EL (cell line): ENCODE measurements at places on chromosomes 13 and 19.
A peak's percentile ranks its signal among the peaks of the same experiment; 100 is the strongest.

- DNase-seq, result peak; percentile 12
Observed at GRCh38 chr19:46201454-46202310, 27.9 kb upstream of the IGFL1 start.

DNA sequence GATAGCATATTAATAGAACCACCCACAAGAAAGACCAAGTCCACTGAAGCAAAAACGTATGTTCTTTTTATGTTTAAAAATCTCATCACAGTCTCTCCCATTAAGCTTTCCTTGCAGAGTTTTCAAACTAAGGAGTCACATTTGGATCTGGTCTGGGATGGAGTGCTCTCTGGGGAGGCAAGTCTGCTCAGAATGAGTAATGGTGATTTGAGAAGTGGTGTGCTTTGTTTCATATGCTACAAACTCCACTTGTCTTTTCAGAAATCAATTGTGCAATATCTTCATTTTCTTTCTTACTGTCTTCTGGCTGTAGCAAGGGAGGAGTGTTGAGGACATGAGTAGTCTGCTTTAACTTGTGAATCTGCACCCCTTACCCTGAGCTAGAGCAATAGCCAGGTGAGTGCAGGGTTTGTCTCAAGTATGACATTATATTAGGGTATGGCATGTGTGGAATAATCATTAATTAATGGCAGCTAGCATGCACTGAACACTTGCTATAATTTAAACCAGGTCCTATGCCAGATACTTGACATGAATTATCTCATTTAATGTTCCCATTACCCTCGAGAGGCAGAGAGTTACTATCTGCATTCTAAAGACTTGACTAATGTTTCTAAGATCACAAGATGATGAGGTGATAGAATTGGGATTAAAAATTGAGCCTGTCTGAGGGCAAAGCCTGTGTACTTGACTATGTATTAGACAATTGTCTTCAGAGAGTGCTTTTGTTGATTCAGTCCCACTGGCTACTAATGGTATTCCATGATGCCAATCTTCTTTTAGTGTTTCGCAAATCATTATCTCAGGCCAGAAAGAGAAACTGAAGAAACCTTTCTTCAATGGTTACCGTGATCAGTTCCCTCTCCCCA lies 171.8 kb downstream of the GPC6 start:
- DNase-seq, result no peak

DNA sequence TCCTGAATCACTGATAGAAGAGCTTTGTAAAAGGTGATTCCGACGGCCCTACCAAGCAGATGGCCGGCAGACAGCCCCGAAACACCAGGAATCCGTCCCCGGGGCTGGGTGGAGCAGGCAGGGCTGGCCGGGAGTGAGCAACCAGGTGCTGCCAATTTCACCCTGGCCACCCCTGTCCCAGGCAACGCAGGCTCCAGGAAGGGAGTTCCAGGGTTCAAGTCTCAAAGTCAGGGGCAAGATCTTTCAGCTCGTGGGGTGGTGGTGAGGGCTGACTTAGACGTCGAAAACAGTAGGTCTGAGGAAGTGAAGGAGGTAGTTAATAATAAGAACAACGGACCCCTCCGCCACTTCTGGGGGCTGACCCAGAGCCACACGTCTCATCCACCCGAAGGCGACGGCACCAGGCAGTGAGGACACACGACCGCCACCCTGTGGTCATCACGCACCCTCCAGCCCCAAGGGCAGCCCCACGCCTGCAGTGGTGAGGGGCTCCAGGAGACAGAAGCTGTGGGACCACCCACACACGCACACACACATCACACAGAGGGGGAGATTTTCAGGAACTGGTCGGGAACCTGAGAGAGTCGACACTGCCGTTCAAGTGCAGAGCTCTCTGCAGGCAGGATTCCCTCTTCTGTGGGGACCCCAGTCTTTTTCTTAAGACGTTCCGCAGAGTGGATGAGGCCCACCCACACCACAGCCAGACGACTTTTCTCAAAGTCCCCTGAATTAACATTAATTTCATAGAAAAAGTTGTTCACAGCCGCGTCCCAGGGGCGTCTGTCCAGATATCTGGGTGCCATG lies 67.2 kb downstream of the SPACA7 start:
- no peak for DNase-seq

DNA sequence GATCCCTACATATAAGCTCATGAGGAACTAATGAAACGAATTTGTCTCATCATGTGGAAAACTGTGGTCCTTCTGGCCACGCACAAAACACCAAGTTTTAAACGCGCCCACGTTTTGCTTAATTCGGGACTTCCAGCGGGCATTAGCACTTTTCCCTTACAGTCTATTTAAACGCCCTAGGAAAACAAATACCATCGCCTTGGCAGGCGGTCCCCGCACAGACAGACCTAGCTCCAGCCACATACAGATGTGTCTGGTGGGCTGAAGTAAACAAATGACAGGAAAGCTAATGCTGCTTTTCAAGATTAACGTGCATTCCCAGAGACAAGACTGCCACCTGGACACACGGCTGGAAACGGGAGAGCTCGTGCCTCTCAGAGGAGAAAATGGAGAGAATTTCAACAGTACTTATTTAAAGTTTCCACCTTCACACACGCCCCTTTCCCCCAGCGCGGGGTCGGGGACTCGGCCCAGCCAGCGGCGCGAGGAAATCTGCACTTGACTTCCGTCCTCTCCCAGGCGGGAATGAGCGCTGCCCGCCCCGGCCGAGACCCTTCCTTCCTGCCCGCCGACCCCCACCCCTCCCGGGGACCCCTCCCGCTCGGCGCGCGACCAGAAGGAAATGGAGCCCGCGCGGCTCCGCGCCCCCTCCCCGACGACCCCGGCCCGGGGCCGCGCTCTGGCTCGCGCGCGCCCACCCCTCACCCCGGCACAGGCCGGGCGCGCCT lies 931 bp downstream of the USP12 start:
- DNase-seq, result peak; percentile 61

- peak; percentile 8 for DNase-seq
Observed at GRCh38 chr19:29326351-29326750, 113.4 kb upstream of the UQCRFS1 start.

- DNase-seq, result no peak
Observed at GRCh38 chr13:24271231-24271600, 38.2 kb upstream of the C1QTNF9 start.

DNA sequence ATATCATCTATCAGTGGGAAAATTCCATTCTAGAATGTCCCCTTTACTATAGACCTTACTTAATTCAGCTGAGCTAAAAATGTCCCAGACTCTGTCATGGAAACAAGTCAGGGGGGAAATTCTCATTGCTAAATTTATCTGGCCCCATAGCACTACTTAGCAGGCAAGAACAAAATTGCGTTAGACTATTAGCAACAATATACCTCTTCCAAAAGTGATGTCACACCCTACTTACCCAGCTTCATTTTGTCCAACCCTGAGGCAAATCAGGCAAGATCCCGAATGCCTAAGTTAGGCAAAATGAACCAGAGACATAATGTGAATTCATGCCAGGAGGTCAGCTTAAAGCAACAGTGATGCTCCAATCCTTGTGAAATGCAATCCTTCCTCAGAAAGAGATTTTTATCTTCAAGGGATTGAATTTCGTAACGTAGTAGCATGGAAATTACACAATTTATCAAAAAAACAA lies 93.7 kb downstream of the FRY start:
- peak; percentile 91 for DNase-seq

DNA sequence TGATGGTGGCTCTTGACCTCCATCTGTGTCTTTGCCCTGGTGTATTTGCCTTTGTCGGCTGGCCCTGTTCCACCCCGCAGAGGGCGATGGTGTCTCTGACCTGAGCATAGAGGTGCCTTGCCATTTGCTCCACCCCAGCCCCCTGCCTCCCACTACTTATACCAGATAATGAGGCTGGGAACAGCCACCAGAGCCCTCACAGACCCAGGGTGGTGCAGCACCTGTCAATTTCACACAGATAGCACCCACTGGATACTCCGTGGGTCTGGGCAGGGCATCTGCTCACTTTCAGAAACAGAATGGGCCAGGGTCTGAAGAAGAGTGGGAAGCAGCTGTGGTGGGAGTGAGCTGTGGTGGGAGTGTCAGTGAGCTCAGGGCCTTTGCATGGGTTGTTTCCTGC lies 4.1 kb downstream of the ZNF536 start:
- DNase-seq, result no peak

- no peak for DNase-seq
Observed at GRCh38 chr19:49472936-49473335, 1.1 kb upstream of the FLT3LG start.

GRCh38 chr19:35027851-35028599 lies 2.2 kb upstream of the SCN1B start:
- DNase-seq, result no peak

DNA sequence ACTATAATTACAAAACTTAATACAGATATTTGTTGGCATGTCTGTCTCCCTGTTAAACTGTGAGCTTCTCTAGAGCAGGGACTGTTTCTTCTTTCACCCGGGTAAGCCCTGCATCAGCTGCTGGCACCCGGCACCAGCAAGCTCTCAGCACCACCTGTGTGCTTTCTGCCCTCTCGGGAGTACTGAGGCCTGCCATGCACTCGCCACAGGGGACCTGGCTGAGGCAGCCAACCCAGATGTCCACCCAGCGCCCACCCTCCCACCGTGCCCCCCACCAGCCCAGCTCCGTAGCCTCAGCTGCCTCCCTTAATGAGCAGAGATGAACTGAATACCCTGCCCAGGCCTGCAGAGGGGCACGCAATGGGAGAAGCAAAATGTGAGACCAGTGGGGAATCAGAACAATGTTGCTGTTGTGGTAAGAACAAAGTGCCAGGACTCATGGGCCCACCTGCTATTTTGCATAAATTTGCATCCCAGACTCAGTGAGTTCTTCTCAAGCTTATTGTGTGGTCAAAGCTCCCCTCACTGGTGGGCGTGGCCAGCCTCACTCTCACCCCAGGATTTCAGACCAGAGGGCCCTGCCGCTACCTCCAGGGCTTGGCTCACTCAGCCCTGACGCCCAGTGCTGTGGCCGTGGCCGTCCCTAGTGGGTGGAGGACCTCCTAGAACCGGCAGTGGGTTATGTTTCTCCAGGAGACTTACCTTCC lies 14.6 kb upstream of the SERPINE3 start:
- no peak for DNase-seq

GRCh38 chr19:29454109-29454508 lies 71.7 kb upstream of the VSTM2B start:
- no peak for DNase-seq

GRCh38 chr13:41648314-41648935 lies 191.1 kb downstream of the RGCC start:
- peak; percentile 13 for DNase-seq

GRCh38 chr19:7104747-7105447 lies 35.4 kb downstream of the ZNF557 start:
- no peak for DNase-seq
